ENCODE measurements at places on chromosomes 7 and 10.

DNA sequence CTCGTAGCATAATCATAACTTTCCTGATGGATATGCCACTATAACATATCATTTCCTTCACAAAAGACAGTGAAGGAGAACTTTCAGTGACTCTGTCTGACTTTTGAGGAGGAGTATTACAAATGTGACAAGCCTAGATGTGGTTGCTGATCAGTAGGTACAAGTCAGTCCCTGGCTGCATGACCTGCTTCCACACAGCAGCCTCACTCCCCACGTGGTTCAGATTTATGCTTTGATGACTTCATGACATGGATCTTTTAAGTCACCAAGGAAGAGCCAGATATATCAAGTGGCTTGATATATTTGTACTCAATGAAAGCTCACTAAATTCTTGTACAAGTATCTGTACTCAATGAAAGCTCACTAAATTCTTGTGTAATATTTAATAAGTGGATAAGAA is 50.9 kb upstream of the MKLN1 start:
- no peak for DNase-seq

GRCh38 chr7:144725070-144725469 is 110.8 kb downstream of the TPK1 start:
- DNase-seq: no peak

DNA sequence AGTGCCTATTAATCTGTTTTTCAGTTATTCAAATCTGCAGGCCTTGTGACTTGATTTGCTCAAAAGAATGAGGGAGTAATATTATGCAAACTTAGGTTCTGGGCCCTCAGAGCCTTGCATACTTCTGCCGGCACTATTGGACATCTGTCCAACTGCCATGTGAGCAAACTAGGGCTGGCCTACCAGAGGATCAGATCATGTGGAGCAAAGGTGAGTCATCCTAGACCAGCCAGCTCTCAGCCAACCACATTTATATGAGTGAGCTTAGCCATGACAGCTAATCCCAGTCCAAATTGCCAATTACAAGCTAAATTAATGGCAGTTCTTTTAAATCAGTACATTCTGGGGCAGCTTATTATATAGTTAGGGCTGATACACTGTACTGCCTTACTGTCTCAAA is 69.6 kb downstream of the SDHAF3 start:
- DNase-seq: no peak

DNA sequence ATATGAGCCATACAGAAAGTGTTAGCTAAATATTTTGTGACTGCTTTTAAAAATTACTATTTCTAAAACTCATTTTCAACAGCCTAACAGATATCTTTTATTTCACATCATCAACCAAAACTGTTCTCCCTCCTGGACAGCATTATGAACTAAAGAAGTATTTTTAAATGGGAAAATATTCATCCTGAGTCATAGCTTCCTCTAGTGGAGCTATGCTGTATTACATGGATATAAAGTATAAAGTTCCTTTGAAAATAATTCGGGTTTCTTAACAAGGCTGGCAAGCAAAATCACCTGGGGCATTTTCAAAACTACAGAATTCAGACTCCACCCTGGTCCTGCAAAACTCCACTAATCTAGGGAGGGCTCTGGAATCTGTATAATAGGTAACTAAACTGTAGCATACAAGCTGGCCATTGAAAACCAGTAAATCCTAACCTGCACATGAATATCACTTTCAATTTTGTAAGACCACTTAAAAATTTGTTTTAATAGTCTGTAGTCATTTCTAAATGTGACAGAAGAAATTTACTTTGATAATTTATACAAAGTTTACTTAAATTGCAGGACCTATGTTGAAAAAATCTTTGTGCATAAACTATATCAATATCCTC is 53.5 kb downstream of the SCIN start:
- peak; percentile 51 for DNase-seq

DNA sequence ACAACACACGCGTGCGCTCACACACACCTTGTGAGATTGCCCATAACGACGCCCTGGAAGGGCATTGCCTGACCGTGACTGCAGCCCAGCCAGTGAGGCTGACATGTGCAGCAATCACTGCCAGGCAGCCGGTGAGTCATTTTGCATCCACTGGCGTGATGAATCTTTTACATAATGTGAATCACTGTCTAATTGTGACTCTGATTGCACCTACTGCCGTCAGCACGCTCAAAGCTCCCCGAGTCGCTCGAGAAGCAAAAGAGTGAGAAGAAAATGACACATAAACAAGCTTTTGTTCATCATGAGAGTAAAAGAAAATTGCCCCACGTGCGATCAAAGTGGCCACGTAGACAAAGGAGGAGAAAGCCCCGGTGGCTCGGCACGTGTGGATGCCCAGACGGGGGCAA is 117.4 kb upstream of the PFKP start:
- DNase-seq: peak; percentile 16

DNA sequence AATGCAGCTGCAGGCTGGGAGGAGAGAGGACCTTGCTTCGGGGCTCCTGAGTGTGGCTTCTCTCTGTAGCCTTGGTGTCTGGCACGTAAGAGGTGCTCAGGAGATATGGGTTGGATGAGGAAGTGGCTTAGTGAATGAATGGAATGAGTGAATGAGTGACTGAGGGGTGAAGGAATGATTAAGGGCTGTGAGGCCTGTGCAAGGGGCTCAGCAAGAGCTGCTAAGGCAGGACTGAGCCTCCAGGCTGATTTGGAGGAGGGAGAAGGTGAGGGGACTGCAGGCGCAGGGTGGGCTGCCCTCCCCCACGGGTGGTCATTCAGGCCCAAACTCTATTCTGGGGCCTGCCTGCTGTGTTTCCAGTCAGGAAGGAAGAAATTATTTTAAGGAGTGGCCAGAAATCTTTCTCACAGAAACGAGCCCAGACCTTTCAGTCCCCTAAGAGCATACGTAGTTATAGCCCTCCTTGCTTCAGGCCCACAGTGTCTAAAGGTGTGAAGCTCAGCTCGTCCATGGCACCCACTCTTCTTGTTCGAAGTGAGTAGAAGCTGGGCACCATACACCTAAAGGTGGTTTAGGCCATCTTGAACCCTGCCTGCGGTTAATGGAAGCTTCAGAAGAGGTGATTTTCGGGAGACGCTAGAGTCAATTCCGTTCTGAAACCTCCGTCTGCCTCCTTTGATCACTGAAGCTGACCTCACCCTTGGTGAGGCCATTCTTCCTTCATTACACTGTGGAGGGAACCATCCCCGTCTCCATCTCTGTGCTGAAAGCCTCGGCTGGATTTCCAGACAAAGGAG is 49.5 kb upstream of the SAMD8 start:
- DNase-seq: no peak

DNA sequence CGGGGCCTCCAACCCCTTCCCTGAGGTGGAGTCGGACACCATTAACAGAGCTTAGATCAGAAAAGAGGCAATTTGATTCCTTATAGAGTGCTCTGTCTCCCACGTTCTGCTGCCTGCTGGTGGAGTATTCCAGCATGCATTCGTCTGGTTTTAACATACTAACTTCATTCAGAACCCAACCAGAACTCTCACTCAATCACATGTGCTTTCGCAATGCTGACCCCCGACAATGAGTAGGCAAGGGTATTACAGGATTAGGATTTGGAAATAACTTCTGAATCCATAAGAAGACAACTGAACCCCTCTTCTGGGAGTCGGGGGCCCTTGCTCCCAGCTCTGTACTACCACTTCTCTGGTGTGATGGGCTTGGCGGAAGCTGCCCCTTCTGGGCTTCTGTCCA is 55.7 kb upstream of the HABP2 start:
- no peak for DNase-seq

GRCh38 chr10:122342293-122343134 is 32.0 kb upstream of the PLEKHA1 start:
- peak; percentile 19 for DNase-seq

GRCh38 chr10:102327641-102328040 is 67.9 kb upstream of the NFKB2 start:
- no peak for DNase-seq

- no peak for DNase-seq
Observed at GRCh38 chr7:132947011-132947410, 134.9 kb downstream of the CHCHD3 start.

DNA sequence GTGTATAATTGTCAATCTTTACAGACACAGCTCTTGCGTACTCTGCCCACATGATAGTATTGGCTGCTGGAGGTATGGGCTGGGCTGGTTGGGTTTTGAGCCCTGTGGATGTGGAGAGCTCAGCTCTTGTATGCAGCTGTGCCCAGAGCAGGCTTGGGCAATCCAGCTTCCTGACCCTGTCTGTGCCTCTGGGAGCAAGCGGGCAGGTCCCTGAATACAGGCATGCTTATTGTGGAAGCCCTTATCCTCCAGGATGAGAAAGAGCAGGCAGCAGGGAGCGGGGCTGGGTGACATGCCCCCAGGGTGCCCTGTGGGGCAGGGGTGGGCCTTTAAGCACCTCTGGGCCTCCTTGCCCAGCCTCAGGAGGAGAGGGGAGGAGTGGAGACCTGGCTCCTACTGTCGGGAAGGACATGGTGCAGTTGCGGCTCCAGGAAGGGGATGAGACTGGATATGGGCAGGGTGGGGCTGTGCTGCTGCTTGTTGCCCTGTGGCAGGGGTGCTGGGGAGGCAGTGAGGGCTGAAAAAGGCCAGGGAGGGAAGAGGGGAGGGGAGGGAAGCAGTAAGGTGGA is 32.7 kb upstream of the SH2D4B start:
- DNase-seq: no peak

DNA sequence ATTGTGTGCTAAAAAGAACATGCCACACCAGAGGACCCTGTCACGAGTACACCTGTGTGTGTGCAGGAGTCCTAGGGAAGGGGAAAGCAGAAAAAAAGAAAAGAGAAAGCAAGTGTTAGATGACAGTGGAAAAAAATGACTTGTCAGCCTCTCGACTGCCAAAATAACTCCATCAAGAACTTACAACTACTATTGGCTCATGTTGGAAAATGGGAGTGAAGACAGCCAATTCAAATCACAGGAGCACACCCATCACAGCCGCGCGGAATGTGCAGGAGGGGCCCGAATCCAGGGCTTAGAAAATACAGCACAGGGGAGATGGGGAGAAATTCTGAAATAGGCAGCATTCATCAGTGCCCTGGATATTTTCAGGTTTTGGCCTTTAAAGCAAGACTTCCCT is 38.1 kb upstream of the FOXI2 start:
- DNase-seq: no peak

DNA sequence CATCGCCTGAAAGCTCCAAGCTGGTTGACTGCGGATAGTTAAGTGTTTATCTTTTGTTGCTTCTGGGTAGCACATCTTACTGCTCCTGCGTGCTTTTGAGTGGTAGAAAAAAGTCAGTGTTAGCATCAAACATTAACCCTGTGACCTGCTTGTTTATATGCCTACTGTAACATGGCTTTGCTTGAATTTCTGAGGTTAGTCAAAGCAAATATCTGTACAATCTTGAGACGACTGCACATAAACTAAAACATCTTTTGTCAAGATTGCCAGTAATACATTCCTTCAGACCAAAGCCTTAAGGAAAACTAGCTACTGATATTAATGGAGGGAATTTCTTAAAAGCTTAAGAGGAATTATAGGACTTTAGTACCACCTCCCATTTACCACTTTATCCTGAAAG is 163.7 kb downstream of the BAMBI start:
- no peak for DNase-seq

- no peak for DNase-seq
Observed at GRCh38 chr10:70268376-70268775, 15.4 kb downstream of the NPFFR1 start.

DNA sequence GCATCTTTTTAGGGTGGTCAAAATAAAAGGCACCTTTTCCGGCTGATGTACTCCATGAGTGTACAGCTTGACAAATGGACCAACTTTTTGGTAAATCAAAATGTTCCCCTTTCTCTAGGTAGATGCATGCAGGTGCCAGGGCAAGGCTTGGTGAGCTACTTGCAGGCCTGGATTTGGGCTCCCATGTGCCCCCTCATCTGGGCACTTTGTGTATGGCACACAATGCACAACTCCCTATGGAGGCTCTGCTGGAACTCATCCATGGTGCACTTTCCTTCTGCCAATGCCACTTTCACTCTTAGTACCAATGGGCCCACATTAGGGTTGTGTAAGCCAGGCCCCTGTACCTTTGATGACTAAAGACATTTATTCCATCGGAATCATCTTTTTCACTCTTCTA is 300.8 kb downstream of the SDHAF3 start:
- DNase-seq: no peak

DNA sequence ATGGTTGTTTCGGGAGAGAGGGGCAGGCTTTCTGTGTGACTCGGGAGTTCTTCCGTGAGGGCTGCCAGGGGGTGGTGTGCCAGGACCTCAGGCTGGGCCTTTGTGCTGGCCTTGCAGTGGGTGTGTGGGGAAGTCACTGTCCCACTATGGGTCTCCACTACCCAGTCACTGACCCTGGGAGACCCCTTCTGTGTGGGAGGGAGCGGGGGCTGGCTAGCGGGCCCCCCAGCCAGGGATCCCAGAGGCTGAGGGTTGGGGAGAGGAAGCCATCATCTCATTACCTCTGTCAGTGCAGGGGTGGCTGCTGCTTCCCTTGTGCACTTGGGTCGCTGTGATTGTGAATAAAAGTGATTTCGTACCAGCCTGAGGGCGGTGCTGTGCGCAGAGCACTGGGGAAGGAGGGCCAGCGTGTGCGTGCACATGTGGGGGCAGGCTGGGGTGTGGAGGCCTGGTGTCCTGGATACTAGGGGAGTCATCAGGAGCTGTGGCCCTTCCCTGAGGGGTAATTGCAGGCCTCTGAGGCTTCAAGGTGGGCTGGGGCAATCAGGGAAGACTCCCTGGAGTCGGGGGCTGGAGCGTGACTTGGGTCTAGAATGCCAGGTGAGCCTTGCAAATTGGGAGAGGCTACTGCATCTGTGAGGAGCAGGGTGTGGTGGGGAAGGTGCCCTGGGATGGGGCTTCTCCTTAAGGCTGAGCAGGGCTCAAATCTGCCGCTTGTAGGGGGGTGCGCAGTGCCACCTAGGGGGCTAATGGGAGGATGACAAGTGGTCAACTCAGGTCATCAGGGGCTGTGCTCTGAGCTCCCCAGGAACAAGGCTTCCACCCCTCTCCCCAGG is 98.9 kb downstream of the NEURL1 start:
- peak; percentile 7 for DNase-seq

GRCh38 chr10:19204246-19204917 is 155.8 kb downstream of the MALRD1 start:
- DNase-seq: no peak

- no peak for DNase-seq
Observed at GRCh38 chr10:12637649-12638048, 288.3 kb downstream of the CAMK1D start.

- peak; percentile 84 for DNase-seq
Observed at GRCh38 chr7:124992851-124993562, 63.4 kb upstream of the POT1 start.

GRCh38 chr7:67661-68395 is 124.5 kb upstream of the FAM20C start:
- DNase-seq: no peak

- no peak for DNase-seq
Observed at GRCh38 chr7:115462301-115463015, 540.6 kb downstream of the MDFIC start.

GRCh38 chr10:123007558-123008354 is 839 bp downstream of the IKZF5 start:
- DNase-seq: peak; percentile 23

All from kidney glomerular epithelial cell (primary cell).